ENCODE measurements at places on chromosomes 4 and X.
A peak's percentile ranks its signal among the peaks of the same experiment; 100 is the strongest.

DNA sequence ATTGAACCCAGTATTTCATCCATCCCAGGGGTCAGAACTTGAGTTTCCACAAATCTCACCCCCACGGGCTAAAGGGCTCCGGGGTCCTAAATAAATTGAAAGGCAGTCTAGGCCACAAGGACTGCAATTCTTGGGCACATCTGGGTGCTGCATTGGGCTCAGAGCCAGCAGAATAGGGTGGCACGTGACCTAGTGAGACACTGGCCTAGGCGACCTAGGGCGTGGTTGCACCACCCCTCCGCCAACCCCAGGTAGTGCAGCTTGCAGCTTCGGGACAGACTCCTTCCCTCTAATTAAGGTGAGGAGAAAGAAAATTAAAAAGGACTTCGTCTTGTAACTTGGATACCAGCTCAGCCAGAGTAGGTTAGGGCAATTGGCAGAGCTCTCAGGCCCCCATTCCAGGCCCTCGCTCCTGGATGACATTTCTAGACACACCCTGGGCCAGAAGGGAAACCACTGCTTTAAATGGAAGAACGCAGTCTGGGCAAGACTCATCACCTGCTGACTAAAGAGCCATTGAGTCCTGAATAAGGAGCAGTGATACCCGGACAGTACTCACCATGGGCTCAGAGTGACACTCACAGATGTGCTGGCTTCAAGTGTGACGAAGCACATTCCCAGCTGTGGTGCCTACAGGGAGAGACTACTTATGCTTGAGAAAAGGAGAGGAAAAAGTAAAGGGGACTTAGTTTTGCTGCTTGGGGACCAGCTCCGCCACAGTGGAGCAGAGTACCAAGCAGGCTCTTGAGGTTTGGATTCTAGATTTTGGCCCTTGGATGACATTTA lies 735.4 kb downstream of the FSTL5 start:
- DNase-seq, result no peak

- no peak for DNase-seq
Observed at GRCh38 chr4:84403656-84404055, 95.4 kb downstream of the NKX6-1 start.

GRCh38 chrX:130637591-130637990 lies 235.8 kb downstream of the RBMX2 start:
- no peak for DNase-seq

- no peak for DNase-seq
Observed at GRCh38 chrX:124335598-124335997, 3.1 kb downstream of the TEX13D start.

DNA sequence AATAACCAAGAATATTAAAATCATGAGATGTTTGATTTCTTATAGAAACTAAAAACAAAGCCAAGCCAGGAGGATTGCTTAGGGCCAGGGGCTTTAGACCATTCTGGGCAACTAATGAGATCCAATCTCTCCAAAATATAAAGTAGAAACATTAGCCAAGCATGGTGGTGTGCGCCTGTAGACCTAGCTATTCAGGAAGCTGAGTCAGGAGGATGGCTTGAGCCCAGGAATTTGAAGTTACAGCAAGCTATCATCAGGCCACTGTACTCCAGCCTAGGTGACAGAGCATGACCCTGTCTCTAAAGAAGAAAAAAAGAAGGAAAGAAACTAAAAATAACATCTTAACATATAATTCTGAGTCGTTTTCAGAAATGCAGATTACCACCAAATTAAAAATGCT lies 96.7 kb downstream of the NAF1 start:
- DNase-seq, result no peak

GRCh38 chr4:84894621-84895020 lies 71.9 kb downstream of the WDFY3 start:
- DNase-seq, result peak; percentile 66

GRCh38 chr4:147955827-147956558 lies 224.1 kb downstream of the ARHGAP10 start:
- DNase-seq, result no peak

- no peak for DNase-seq
Observed at GRCh38 chr4:123232439-123232838, 164.2 kb upstream of the SPRY1 start.

DNA sequence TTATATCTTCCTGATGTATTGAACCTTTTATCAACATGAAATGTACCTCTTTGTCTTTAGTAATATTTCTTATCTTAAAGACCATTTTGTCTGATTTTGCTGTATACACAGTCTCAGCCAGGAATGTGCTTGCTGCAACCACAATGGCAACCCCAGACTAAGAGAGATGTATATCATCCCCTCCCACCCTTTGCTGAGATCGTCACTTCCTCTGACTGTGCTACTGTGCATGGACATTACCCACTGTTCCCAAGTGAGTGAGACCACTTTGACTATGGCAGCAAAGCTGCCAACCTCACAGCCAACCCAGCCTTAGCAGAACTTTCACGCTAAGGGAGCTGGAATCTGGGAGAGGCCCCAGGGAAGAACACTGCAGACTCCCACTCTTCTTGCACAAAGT lies 46.0 kb downstream of the EIF2S3 start:
- no peak for DNase-seq

- DNase-seq, result no peak
Observed at GRCh38 chr4:18075823-18076433, 54.4 kb upstream of the LCORL start.

- no peak for DNase-seq
Observed at GRCh38 chr4:73902038-73902637, 32.9 kb downstream of the CXCL1 start.

GRCh38 chrX:8783097-8783713 lies 18.0 kb downstream of the FAM9A start:
- DNase-seq, result peak; percentile 30

- no peak for DNase-seq
Observed at GRCh38 chrX:118423558-118423957, 72.1 kb upstream of the DOCK11 start.

DNA sequence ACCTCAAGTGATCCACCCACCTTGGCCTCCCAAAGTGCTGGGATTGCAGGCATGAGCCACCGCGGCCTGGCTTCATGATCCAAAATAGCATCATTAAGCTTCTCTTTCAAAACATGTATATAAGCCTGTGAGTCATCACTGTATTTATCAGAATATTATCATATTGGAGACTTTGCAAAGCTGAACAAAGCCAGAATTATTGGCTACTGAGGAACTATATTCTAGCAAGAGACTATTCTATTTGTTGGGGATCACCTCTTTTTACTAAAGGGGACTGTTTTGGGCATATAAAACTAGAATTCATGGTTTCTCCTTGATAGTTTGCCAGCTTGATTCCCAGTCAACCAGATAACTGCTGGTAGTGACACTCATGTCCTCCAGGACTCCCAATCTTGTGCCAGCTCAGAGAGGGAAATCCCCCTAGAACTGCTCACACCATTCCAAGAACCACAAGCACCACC lies 40.1 kb downstream of the TET2 start:
- DNase-seq, result no peak

DNA sequence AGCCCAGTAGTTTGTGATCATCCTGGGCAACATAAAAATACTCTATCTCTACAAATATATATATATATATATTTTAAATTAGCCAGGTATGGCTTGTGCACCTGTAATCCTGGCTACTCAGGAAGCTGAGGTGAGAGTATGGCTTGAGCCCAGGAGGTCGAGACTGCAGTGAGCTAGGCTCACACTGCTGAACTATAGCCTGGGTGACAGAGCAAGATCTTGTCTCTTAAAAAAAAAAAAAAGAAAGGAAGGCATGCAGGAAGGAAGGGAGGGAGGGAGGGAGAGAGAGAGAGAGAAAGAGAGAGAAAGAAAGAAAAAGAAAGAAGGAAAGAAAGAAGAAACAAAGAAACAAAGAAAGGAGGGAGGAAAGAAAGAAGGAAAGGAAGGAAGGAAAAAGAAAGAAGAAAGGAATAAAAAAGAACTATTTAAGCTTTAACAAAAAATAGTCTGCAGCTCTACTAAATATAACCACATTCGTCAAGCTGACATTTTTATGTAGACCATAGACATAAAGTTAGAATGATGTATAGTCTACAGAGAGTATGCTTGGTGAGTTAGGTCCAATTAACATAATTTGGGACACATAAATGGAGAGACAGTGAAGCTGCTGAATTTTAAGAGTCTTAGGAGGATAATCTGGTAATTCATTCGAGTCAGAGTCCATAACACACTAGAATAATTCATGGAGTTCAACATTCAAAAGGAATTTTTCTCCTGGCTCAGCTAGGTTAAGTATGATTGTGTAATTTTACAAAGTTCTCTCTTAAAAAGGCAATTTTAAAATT lies 111.9 kb downstream of the GLRA3 start:
- DNase-seq, result no peak

GRCh38 chr4:184355111-184355604 lies 119.2 kb downstream of the IRF2 start:
- no peak for DNase-seq

DNA sequence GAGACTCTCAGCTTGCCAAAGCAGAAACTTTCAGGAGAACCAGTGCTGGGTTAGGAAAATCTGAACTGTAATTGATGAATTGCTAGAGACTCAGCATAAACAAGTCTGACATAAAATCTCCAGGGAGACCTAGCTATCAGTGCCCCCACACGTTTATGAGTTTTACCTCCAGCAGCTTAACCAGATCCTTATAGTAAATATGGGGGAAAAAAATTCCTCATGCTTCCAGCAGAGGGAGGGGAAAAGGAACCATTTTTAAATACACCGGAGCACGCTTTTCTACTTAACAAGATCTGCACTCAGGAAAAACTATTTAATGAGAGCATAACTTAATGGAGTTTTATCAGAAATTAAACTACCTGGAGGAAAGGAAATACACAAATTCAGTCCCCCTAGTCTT lies 1040.7 kb upstream of the INTU start:
- DNase-seq, result no peak

- no peak for DNase-seq
Observed at GRCh38 chr4:128831531-128832242, 22.2 kb downstream of the JADE1 start.

DNA sequence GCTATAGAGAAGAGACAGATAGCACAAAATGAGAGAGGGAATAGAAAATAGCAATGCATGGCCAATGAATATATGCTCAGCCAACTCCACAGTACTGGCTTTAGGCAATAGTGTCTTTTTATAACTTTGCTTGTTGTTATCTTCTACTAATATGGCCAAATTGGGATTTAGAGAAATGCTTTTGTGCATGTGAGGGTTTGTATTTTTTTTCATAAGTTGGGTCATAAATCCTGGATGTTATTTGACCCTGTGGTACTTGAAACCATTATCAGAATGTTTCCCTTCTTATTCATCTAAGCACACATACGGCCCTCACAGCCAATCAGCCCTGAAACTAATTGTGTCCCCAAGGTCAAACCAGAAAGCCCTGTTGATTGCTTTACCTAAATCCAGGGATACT lies 35.2 kb upstream of the LPAR4 start:
- DNase-seq, result no peak

DNA sequence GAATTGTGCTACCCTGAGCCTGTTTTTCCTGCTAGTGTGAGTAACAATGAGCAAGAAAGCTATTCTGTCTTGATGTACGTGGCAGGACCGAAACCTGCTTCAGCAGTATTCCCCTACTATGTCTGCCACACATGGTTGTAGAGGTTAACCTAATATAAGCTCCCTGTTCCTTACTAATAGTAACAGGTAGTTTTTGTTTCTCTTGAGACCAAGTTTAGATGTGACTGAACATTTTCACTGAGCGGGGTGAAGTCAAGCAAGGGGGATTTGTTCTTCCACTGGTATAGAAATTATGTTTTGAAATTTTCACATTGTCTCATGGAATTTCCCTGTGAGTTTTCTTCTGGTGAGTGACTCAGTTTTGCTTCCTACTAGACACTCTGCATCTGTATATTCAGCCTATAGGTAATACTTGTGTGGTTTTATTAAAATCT lies 37.3 kb downstream of the RRAGB start:
- no peak for DNase-seq
